ENCODE measurements at places on chromosomes 1 and 21.

GRCh38 chr1:174040387-174040786 is 18.2 kb upstream of the RC3H1 start:
- DNase-seq: no peak

GRCh38 chr1:167800251-167800650 is 78.5 kb downstream of the MPZL1 start:
- no peak for DNase-seq

GRCh38 chr1:28313702-28314546 is 14.9 kb upstream of the MED18 start:
- no peak for DNase-seq

DNA sequence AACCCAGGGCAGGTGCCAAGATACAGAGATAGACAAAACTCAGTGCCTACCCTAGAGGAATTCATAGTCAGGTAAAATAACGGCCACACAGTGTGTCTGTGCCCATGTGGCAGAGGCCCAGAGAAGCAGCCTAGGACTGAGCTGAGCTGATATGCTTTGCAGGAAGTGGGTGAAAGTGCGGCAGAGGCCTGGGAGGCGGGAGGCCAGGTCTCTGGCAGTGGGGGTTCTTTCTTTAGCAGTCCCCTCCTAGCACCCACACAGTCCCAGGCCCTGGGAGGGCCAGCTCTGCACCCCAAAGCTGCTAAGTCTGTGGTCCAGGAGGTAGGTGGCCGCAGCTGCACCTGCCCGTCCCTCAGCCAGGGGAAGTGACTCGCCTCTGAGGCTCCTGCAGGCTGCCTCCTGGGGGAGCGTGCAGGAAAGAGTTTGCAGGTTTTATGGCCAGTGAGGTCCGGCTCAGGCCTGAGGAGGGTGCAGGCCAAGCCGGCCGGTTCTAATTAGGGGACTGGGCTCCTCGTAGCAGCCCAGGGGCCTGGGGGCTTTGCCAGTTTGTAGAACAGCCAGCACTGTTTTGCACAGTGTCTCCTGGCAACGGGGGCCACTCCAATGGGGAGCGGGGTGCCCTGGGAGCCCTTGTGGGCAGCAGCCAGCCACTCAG is 107.9 kb downstream of the SPSB1 start:
- no peak for DNase-seq

DNA sequence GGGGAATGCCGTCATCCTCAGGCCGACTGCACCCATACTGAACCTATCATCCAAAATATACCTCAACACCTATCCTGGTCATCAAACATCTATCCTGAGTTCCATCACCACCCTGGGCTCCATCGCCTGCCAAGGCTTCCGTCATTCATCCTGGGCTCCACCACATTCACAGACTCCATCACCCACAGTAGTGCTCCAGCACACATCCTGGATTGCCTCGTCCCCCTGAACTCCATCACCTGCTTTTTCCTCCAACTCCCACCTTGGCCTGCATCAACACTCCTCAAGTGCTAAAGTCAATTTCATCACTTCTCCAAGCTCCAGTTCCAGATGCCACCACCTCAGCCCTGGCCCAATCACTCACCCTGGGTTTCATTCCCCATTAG is 7.8 kb downstream of the MAP3K6 start:
- DNase-seq: no peak

DNA sequence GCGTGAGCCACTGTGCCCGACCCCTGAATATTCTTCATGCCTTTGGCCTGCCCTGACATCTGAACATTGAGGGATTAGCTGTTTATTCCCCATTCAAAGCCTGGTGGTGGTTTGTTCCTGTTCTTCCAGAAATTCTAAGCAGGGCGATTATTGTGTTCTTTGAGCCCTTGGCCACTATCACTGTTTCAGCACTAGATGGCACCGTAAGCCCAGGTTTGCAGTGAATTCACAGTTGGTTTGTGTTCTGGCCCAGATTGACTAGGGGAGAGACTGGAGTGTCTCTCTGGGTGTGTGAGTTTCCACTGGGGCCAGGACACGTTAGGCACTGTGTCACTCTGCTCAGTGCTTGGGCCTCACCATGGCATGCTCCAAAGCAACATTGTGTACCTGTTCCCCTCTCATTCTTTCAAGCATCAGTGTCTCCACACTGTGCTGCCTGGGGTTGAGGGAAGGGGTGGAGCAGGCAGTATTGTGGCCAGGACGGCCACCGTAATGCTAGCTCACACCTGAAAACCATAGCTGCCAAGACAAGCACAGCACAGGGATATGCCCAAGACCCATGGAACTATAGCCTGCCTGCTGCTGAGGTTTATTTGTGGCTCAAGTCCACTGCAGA is 52.7 kb downstream of the PKN2 start:
- no peak for DNase-seq

DNA sequence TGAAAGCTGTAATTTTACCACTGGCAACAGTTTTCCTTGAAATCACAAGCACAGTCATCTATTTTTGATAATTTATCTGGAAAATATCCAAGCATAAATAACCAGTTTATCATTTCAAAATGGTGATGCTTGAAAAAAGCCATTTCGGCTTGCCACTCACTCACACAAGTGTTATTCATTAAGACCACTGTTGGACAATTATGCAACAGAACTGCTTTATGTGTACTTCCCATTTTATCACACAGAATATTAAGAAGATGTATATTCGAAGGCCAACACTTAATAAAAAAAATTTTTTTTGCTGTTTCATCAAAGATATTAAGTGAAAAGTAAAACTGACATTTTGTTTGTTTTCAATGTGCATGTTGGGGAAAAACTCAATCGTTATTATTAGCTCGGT is 62.3 kb downstream of the EIF4G3 start:
- no peak for DNase-seq

DNA sequence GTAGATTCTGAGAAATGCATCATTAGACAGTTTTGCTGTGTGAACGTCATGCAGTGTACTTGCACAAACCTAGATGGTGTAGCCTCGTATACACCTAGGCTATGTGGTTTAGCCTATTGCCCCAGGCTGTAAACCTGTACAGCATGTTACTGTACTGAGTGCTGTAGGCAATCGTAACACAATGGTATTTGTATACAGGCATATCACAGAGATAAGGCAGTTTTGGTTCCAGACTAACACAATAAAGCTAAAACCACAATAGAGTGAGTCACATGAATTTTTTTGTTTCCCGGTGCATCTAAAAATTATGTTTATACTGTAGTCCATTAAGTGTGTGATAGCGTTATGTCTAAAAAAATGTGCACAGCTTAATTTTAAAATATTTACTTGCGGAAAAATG is 6.9 kb downstream of the IL10RB start:
- no peak for DNase-seq

DNA sequence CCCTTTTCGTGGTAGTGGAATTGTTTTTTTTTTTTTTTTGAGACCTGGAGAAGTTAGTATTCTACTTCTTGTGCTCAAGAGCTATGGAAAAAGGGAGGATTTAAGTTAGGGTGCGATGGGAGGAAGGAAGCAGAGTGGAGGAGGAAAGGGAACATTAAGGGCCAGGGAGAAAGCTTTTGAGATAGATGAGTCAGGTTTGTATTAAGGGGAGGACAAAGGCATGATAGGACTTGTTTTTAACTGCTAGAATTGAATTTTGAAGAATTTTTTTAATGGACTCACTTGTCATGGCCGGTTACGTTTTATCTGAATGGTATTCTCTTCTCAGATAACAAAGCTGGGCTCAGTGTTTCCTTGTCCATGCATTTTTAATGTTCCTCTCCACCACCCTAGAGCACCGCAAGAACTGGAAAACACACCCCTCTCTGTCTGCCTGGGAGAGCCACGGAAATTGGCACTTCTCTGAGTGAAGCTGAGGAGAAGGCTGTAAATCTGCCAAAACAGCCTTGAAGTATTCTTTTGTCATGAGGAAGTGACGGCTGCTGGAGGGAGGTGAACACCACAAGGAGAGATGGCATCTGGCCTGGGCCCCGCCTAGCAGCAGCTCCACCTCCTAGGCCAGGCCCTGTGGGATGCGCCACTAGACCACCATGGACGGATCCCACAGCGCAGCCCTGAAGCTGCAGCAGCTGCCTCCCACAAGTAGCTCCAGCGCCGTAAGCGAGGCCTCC is 3.5 kb downstream of the NIPAL3 start:
- DNase-seq: no peak

- no peak for DNase-seq
Measured at GRCh38 chr1:205689479-205689878, 9.2 kb upstream of the SLC45A3 start.

DNA sequence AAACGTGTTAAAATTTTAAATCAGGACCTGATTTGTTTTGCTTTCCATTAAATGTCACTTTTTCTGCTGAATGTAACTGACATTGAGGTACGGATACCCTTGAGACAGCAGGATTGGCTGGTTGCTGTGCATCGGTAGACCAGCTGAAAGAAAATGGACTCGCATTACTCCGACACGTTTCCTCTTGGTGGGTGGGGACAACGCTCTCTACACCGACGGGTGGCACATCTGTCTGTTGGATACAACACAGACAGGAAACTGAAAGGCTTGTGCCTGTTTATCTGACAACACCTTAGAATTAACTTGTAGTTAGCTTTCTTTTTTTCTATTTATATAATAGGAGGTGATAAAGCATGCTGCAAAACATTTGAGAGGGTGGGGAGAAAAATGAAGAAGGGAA is 19.4 kb downstream of the PRPF38A start:
- DNase-seq: no peak

- DNase-seq: no peak
Measured at GRCh38 chr1:31943546-31944184, 5.5 kb upstream of the PTP4A2 start.
